HS-27A (cell line): ENCODE measurements at places on chromosomes 2 and 18.
A peak's percentile ranks its signal among the peaks of the same experiment; 100 is the strongest.

DNA sequence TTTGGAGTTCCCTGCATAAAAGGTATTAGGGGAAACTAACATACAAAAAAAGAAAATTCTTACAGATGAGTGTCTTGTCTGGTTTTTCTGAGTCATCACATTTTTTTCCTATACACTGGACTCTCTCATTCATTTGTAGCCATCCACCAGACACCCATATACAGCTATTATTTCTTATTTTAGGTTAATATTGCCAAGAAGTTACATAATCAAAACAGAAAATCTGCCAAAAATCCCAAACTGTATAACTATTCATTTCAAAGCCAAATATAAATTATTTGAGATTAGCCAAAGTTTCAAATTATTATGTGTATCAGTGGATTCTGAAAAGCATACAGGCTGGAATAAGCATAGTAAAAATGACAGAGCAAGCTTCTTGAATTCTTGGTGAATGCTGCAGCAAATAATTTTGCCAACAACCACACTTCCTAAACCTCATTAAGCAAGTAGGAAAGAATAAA lies 191.2 kb downstream of the NCKAP5 start:
- peak; percentile 49 for DNase-seq

- DNase-seq = no peak
These were observed 122.2 kb downstream of the DSC3 start for GRCh38 chr18:30920351-30920750.

DNA sequence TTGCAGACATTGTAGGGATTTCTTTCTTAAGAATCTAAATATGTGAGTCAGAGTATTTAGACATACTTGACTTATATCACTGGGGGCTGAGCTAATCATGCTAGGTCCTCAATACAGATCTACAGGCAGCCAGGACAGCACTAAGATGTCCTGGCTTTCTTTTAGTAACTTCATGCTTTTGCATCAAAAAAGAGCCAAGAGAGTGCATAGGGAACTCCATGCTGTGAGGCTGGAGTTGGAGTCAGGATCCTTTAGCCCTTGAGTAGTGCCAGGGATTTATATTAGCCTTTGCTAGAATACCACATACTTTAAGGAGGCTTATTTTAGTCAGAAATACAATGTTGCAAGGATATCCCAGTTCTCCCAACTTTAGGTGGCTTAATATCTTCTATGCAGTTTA lies 289.7 kb downstream of the CCDC85A start:
- DNase-seq = no peak

DNA sequence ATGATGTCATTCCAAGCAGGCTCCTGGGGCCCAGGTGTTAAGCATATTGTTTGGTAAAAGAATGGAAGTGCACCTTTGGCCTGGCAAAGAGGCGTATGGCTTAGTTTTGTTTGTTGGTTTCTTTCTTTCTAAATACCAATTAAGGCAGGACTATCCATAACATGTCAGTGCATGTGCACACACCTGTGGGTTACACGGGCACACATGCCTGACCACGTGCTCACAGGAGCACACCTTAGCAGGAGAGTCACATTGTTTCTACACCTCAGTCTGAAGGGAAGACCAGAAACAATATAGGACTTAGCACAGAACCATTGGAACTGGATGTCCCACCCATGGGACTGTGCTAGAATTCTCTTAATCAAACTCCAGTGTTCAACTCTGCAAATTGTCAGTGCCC lies 127.8 kb downstream of the FBXO15 start:
- DNase-seq = no peak

DNA sequence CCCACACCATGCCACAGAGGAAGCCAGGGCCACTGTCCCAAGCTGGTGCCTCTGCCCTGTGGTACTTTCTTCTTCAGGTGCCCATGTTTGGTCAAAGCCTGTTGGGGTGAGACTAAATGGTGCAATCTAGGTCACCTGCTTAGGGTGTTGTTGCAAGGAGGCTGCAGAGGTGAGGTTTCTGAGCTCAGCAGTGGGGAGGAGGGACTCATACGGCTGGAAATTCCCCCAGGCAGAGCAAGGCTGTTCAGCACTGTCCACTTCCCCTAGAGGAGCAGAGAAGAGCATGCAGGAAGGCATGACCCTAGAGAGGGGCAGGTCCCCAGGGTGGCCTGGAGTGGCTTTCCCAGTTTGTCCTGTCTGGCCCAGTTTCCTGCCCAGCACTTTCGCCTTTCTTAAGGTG lies 211.0 kb downstream of the HAUS1 start:
- DNase-seq = no peak

DNA sequence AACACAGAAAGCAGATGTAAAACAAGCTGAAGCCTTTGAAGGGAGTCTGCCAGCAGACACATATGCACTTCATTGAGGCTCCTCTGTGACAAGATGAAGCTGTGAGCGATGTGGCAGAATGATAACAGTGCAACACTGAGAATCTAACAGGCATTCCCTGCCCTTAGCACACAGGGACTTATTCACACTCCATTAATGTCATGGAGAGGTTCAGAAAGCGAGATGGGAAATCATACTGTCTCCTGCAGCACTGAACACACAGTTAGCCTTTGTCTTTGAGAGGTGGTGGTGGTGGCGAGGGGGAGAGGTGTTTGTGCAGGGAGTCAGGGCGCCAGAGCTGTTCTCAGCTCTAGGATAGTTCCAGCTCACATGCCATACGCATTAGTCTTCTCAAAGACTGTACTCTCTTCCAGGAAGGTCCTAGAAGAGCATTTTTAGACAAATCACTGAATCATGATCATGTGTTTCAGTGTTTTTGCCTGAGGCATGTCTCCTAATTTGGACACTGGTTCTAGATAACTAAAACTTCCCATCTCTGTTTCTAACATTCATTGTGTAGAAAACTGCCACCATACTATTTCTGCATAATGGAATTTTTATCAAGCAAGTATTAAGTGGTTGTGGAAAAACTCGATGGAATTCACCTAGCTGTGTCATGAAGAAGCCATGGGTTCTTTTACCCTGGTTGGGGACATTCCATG lies 93.5 kb upstream of the ITGB6 start:
- DNase-seq = no peak

- no peak for DNase-seq
These were observed 765 bp upstream of the ID2 start for GRCh38 chr2:8680822-8681760.

DNA sequence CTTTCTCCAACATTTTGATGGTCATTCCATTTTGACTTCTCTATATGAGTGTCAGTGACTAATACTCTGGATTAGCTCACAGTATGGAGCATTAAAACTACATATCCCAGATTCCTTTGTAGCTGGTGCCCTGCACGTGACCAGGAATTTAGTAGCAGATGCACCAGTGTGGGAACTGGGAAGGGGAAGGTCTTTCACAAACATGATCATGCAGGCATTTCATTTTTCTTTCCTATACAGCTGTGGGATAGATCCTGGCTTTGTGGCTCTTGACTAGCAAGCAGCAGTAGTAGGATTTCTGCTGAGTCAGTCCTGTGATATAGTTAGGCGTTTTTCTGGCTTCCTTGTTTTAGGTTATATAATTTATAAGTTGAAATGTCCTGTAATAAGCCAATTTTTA lies 971.0 kb upstream of the CDH2 start:
- DNase-seq = no peak

GRCh38 chr2:203704430-203704829 lies 2.0 kb upstream of the CD28 start:
- no peak for DNase-seq

- no peak for DNase-seq
These were observed 74.5 kb downstream of the RTP5 start for GRCh38 chr2:241943961-241944575.

GRCh38 chr2:201452058-201452921 lies 750 bp downstream of the STRADB start:
- no peak for DNase-seq

DNA sequence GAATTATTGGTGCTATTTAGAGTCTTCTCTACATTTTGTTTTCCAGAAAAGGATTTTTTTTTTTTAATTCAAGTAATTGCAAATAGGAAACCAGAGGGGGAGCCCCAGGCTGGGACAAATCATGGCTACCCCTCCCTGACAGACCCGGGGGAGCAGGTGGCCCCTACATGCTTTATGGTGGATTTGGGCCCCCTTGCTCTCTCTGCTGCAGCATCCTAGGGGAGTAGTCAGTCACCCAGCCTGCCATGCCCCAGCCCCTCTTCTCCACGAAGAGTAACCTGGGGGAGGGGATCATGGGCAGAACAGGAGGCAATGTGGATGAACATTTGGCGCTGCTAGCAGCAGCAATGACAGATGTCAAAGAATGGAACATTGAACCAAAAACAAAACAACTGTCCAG lies 4.6 kb downstream of the C2orf81 start:
- DNase-seq = no peak

DNA sequence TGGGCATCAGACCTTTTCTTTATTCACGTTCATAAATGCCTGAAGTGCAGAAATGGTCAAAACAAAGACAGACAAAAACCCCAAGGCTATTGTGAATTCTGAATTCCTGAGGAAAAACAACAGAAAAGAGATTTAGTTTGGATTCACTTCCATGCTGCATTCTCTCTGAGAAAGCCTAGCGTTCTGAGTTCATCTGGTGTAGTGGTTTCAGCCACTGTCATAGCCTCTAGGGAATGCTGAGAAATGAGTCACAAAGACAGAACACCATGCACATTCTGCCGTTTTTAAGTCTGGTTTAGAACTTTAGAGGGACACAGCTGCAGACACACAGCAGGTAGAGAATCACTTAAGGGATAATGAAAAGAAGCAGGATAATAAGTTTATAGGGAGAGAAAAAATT lies 93.8 kb downstream of the LRP1B start:
- DNase-seq = peak; percentile 17

- DNase-seq = no peak
These were observed 126.3 kb upstream of the CHAC2 start for GRCh38 chr2:53641290-53641689.

- DNase-seq = no peak
These were observed 150.6 kb upstream of the COPS8 start for GRCh38 chr2:236935083-236935482.

GRCh38 chr2:196528486-196529223 lies 110.9 kb upstream of the CCDC150 start:
- no peak for DNase-seq

DNA sequence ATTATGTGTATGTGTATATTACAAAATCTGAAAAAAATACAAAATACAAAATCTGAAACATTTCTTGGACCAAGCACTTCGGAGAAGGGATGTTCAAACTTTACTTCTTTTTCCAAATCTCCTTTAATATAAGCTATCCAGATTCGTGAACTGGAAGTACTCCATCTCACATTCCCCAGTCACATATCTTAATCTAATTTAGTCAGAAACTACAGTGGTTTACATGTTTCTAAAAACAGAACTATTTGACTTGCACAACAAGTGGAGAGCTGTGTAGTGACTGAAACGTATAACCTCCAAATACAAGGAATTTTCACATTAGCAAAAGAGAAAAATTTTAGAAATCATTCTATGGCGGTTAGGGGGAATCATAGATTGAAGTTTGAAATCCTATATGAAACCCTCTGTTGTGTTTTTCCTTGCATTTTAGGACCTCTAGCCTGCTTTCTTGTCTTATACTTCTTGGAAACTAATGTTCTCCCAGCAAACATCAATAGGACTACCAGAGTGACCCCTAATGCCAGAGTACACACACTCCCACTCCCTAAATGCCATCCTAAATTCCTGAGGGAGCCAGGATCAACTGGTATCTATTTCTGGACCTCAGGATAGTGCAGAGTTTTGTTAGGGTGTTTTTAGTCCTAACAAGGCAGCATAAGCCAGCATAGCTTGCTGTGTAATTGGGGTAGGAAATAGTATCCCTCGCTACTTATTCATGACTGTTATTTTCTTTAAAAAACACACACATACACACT lies 30.2 kb upstream of the ROCK1 start:
- no peak for DNase-seq

DNA sequence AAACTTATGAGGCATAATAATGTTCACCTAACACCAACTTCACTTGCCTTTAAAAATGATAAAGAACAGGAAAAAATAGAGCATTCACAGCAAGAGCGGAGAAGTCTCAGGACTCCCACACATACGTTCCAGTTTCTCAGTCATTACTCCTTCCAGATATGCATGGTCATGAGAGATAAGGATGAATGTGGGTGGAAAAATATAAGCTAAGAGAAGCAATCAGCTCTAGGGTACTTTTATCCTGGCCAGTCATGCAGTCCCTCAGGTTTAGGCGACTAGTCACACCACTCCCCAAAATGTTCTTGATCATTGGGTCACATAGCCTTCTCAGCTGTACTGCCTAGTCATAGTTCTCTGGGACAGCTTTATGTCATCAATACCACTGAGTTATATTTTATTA lies 29.2 kb upstream of the CCDC178 start:
- DNase-seq = no peak

DNA sequence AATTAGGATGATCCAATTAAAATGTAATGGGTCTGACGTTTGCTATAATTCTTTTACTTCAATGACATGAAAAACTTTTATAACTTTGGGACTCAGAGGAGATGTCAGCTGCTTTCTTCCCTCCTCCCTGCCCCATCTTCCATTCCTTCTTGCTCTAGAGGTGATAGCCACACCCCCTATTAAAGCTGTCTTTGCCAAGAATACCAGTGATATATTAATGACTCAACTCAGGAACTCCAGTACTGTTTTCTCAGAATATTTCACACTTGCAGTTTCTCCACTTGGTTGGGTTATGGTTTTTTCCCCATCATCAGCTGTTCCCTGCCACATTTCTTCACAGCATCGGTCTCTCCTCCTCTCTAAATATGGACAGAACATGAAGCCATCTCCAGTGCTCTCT lies 184.0 kb downstream of the KCNE4 start:
- DNase-seq = no peak

GRCh38 chr18:26255695-26256622 lies 29.7 kb downstream of the TAF4B start:
- no peak for DNase-seq

- DNase-seq = no peak
These were observed 91.7 kb upstream of the ACAA2 start for GRCh38 chr18:49904871-49905555.

DNA sequence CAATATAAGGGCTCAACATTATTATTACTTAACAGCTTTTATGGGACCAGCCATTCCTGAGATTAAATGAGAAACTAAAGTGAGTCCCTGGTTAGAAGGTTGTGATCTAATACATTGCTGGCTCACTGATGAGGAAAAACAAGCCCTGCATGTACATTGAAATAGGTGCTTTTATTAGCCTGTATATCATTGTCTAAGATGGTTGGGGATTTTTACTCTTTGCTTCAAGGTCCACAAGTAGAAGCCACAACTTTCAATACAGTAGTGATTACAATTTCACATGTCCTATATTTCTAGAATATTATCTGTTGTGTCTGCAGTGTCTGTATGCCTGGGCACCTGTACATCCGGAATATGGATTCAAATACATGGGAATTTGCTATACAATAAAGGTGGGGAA lies 104.1 kb upstream of the FZD5 start:
- DNase-seq = no peak

GRCh38 chr2:137250401-137250800 lies 485.1 kb downstream of the THSD7B start:
- DNase-seq = no peak
